ENCODE measurements at places on chromosomes 7 and 10.

DNA sequence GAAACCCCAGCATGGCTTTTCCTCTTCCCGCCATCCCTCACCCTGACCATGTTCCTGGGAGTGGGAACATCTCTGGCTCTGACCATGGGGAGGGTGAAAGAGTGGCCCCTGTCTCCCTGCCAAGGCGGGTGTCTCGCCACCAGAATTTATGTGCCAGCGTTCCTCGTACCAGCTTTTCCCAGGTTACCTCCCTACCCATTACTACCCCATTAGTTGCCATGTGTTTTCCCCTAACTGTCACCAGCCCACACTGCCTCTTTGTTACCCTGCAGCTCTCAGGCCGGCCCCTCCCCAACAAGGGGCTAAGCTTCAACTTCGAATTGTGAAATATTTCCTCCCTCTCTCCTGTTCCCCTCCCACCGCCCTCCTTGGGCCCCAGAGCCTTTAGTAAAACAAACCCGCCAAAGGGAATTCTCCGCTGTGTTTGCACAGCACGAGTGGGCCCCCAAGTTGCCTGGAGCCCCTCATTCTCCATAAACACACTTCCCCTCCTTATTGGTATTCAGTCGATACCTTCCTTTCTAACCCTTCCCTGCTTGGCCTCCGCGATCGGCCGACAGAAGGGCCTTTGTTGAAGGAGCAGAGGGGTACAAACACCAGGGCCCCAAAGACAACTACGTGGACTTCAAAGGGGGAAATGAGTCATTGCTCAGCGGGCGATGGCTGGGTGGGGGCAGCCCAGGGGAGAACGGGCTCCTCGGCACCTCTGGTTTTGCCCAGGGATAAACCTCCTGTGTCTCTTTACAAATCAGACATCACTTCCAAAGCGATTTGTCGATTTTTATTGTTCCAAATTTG is 45.5 kb downstream of the SLIT1 start:
- no peak for DNase-seq

DNA sequence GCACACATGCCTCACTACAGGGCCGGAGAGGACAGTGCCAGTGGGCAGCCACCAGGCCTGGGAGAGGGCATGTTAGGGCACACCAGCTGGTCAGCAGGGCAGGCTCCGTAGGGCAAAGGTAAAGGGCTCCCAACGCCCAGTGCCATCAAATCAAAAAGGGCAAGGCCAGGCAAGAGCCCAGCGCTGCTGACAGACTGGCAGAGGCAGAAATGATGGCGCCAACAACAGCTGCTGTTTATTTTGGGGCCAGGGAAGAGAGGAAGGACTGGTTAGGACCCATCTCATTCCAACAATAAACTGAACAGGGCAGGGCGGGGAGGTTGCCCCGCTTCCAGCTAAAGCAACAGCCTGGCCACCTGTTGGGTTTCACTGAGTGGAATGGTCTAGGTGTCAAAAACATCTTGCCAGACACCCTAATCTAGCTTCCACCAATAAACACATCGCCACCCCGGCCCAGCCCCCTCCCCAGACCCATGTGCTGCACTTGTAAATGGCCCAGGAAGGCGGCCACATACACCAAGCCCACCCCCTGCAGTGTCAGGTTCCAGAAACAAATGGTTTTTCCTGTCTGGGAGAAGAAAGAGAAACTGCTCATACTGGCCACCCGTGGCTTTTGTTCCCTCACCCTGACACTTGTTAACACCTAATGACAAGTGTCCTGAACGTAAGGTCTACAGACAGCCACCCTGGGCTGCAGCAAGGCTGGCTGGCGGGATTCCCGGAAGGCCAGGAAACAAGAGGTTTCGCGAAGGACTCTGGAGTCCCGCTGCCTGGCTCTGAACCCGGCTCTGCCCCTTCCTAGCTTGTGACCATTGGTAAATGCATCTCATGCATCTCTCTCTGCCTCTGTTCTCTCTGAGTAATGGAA is 15.3 kb downstream of the SH3PXD2A start:
- peak; percentile 83 for DNase-seq

GRCh38 chr10:71501402-71501801 is 104.7 kb downstream of the CDH23 start:
- no peak for DNase-seq

DNA sequence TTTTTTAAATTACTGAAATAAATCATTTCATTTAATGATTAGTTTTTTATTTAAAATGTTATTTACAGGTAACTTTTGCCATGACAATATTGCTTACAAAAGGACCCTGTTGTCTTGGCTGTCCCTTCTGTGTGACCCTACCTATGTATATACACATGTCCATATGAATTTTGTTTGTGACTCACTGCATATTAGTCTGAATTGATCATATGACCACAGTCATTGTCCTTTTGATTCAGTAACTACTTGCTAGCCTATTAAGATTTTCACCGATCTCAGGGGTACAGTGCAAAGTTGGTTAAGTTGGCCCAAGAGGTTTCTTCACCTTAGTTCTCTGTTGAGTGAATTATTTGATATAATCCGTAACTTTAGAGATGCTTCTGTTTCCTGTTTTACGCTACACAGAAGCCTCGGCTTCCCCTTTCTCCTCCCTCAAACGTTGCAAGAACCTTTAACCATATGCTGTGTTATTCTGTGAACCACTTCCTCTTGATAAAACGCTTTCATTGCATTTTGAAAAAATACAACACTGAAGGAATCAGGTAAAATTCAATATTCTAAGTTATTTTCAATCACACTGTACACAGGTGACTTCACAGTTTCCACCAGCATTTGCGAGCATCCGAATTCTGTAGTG is 43.9 kb downstream of the APBB1IP start:
- DNase-seq = no peak

DNA sequence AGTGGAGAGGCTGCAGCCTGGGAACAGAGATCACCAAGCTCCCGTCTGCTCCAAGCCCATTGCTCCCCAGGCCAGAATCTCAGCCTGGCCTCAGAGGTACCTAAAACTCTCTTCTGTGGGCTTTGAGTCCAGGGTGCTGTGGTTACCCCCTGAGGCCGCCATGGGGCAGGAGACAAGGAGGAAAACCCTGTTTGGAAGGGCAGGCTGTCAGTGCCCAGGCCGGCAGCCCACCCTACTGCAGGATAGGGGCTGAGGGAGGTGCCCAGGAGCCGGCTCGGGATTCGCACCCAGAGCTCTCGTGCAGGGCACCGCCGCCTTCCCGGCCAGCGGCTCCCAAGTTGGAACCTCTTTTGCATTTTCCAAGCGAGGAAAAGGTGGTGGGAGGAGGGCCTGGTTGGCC is 24.5 kb downstream of the UNCX start:
- no peak for DNase-seq

DNA sequence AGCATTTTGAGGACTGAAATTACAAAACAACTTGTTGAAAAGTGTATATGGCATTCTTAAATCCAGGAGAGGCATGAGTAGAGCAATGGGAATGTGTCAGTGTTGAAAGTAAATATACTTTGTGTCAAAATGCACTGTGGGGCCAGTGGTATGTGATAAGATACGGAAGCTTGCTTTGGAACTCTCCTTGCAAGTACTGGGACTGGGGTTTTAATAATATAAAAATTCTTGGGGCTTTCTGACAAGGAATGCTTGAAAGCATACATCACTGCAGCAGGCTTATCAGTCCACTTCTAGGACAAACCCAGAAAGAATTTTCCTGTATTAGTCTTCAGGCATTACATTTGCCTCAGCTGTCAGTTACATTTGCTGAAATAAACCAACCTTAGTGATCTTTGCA is 472.8 kb upstream of the FZD8 start:
- no peak for DNase-seq
